ENCODE measurements at places on chromosomes 16 and 17.

DNA sequence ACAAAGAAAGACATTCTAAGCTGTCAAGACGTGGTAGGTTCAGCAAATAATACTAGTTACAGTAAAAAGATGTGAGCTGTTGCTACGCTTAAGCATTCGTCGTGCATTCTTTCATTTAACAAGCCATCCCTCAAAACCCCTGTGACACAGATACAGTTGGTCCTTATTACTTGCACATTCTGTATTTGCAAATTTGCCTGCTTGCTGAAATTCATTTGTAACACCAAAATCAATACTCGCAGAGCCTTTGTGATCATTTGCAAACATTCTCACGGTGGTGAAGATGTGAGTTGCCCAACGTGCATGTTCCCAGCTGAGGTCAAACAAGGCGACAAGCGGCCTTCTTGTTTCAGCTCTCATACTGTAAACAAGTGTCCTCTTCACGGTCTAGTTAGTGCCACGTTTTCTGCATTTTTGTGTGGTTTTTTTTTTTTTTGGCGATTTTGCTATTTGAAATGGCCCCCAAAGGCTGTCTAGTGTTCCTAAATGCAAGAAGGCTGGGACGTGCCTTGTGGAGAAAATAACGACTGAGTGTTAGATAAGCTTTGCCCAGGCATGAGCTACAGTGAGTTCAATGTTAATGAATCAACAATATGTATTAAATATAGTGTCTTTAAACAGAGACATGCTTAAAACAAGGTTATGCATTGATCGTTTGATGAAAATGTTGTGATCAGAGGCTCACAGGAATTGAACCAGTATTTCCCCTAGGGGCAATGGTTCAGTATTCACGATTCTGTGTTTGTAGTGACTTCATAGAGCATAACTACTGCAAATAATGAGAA, 84.1 kb downstream of the RAB11FIP4 start:
- no peak for DNase-seq

GRCh38 chr17:39051001-39051585, 83.9 kb upstream of the FBXO47 start:
- DNase-seq: no peak

DNA sequence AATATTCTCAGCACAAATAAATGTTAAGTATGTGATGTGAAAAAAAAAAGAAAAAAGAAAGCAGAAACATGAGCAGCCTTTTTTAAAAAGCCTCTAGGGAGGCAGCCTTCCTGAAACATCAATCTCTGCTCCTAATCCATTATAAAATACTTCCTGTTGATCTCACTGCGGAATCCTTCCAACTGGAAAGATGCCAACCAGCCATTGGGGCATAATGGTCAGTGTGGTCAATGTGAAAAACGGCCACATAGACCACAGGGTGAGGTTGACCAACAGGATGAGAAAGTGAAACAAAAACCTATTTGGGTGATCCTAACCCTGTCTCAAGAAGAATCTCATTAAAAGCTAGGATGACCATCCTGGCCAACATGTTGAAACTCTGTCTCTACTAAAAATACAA, 26.1 kb upstream of the ABCA8 start:
- DNase-seq: no peak

DNA sequence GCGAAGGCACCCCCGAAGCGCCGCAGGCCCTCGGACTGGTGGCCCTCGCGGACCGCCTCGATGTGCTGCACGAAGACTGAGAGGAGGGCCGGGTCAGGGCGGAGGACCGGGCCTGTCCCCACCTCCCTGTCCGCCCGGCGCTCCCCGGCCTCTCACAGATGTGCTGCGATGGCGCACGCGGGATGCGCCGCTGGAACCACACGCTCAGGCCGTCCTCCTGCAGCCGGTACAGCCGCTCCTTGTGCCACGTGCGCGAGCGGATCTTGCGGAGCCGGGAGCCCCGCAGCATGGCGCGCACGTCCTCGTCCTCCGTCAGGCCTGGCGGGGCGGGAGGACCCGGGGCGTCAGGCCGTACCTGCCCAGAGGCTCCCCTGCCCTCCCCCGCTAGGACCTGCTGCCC, 11.3 kb downstream of the PLCD3 start:
- no peak for DNase-seq

DNA sequence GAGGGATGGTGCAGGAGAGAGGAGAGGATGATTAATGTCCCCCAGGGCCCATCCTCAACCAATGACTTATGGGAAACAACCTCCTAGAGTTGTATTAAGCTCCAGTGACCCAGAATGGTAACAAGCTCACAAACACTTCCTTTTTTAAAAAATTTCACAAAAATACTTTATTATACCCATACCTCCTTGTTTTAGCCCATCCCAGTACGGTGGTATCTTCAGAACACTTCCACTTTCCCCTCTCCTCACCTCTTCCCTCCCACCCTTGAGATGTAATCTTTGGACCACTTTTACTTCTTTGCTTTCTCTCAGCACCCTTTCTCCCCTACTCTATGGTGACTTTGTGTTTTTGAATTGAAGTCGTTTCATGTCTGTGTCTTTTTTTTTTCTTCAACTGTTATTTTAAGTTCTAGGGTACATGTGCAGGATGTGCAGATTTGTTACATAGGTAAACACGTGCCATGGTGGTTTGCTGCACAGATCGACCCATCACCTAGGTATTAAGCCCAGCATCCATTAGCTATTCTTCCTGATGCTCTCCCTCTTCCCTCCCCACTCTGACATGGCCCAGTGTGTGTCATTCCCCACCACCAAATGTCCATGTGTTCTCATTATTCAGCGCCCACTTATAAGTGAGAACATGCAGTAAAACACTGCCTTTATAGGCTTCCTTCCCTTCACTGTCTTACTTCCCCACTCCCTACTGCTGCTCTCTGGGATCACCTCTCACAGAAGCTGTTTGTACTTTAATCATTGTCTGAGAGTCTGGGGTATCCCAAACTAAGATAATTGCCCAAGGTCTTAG, 124.5 kb downstream of the PRKCB start:
- no peak for DNase-seq

DNA sequence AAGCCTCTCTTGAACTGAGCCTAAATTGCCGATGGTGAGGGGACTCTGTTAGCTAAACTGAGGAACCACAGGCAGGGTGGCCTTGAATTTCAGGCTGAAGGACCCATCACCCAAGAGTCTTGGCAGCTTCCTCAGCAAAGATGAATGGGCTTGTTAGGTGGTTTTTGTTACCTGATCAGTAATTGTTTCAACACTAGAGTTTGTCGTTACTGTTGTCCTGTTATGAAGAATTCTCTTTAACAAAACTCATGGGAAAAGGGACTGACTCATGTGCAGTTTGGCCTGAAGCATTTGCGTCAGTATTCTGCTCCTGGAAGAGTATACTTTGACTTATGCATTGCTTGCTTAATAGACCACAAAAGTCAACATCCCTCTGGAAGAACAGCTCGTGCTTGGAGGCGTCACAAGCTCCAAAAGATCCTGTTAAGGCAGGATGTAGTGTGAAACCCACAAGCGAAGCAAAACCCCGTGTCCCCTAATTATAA, 206.0 kb downstream of the IRX3 start:
- no peak for DNase-seq

GRCh38 chr17:57881783-57882351, 32.0 kb upstream of the MRPS23 start:
- DNase-seq: no peak

- no peak for DNase-seq
These were observed 47.8 kb downstream of the MARCHF10 start for GRCh38 chr17:62760059-62760944.

DNA sequence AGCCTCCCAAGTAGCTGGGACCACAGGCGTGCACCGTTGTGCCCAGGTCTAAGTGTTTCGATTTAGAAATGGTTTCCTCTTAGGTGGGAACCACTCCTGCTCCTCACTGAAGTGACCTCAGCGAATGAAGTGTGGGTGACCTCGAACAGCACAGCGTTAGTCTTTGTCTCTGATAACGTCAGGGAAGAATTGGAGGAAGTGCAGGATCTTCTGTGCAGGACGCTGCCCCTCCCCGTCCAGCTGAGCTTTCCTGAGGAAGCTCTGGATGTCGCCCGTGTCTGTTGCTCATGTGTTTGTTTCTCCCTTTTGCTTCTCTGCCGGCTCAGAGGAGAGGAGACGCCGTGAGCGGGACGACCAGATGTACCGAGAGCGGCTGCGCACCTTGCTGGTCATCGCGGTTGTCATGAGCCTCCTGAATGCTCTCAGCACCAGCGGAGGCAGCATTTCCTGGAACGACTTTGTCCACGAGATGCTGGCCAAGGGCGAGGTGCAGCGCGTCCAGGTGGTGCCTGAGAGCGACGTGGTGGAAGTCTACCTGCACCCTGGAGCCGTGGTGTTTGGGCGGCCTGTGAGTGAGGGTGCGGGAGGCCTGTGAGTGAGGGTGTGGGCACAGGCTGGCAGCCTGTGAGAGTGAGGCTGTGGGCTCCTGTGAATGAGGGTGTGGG, 15.6 kb downstream of the SPG7 start:
- DNase-seq: no peak

DNA sequence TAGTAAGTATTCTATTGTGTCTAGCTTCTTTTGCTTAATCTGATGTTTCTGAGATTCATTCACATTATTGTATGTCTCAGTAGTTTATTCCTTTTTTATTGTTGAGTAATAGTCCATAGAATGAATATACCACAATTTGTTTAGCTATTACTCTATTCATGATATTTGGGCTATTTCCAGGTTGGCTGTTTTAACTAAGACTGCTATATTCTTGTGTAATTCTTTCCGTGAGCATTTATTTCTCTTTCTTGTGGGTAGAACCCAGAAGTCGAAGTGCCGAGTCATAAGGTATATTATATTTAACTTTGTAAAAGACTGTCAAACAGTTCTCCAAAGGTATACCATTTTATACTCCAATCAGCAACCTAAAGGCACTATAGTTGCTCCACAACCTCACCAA, 160.8 kb downstream of the ANKFN1 start:
- no peak for DNase-seq

GRCh38 chr17:40554646-40555295, 10.5 kb downstream of the CCR7 start:
- no peak for DNase-seq

DNA sequence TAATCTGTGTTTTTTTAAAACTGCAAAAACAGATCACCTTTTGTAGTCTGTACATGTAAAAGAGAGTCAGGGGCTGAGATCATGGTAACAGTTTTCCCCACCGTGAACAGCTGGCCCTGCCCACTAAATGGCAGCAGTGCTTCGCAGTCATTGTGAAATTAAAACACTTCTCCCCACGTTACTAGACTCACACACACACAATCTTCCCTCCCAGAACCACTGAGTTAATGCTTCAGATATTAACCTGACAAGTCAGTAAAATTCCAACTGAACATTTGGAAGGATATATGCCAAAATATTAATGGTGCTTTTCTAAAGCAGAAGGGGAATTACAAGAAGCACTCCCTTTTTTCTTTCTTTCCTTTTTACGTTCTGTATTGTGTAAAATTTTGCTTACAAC, 1.2 kb upstream of the CD300LG start:
- no peak for DNase-seq

GRCh38 chr17:1908699-1909309, 79.0 kb downstream of the RPA1 start:
- no peak for DNase-seq

DNA sequence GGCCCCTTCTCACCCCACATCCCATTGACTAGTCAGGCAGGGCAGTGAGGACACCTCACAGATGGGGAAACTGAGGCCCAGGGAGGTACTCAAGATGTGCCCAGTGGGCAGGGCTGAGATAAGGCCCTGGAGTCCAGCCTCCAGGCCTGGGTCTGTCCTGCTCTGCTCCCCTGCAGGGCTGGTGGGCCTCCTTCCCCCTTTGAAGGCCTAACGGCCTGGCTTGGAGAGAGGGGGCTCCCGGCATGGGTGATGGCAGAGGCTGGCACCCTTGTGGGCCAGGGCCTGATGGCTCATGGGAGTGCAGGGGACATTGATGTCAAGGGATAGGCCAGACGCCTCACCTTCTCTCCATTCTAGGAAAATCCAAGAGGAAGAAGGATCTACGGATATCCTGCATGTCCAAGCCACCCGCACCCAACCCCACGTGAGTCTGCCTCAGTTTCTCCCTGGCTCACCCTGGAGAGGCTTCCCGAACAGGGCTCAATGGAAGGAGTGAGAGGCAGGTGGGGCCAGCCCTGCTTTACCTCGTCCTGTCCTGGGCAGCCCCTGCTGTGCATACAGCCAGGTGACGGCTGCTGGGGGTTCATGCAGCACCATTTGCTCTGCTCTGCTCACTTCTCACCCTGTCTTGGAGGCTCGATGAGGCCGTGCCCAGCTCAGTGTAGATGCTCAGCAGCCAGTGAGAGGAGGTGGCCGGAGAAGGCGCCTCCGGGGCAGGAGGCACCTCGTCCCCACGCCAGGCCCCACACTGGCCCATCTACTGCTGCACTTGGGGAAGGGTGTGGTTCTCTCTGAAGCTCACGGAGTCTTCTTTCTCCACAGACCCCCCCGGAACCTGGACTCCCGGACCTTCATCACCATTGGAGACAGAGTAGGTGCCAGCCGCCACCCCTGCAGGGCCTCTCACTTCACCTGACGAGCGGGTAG, 13.8 kb downstream of the MAP2K3 start:
- DNase-seq: no peak

- no peak for DNase-seq
These were observed 81.3 kb upstream of the C16orf82 start for GRCh38 chr16:26985100-26986065.

DNA sequence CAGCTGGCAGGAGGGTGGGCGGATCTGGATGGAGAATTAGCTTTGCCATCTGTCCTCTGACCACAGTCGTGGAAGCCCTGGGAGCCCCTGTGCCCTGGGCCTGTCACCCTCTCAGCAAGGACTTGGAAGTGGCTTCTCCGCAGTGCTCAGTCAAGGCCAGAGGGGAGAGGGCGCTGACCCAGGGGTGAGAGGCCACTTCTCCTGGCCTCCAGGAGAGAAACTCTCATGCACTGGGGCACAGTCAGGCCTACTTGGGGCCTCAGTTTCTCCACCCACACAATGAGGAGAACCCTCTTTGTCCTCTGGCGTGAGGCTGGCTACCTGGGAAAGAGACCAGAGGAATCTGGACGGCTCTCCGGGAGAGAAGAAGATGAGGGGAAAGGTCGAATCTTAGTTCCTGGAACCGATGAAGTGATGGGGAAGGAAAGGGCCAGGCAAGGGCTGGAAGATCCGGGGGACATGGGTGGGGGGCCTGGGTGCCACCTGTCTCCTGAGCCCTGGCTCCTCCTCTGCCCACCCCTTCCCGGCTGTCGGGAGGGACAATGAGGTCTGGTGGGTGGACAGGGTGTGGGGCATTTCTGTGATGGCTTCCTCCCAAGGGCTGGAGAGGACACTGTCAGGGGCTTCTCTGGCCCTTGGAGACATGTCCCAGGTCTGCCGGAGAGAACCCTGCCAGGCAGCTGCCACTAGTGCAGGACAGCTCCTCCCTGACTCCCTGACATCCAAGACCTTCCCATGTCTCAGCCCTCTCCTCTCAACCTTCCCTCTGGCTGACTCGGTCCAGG, 9.0 kb upstream of the ARHGAP27 start:
- DNase-seq: no peak

DNA sequence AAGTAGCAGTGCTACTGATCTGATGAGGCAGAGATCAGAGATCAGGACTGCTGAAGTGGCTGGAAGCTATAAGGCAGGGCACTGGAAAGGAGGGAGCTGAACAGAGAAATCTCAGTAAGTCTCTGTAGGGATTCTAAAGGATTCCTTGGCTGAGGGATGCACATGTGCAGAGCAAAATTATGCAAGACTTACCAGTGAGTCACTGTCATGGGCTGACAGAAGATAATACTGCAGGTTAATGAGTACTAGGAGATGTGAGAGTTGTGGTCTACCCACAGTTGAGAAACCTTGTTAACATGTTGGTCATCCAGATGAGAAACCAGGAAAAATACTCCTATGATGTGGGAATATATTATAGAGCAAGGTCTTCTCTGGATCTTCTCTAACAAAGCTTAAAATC, 378.1 kb downstream of the HAPSTR1 start:
- no peak for DNase-seq

- DNase-seq: no peak
These were observed 428 bp upstream of the SALL1 start for GRCh38 chr16:51151435-51151960.

Measured in stimulated activated CD8-positive, alpha-beta memory T cell treated with anti-CD3 and anti-CD28 coated beads, Interleukin-7, amount 100 ng/mL, for 1 hour (primary cell).